ENCODE measurements at places on chromosomes 1 and 21.

DNA sequence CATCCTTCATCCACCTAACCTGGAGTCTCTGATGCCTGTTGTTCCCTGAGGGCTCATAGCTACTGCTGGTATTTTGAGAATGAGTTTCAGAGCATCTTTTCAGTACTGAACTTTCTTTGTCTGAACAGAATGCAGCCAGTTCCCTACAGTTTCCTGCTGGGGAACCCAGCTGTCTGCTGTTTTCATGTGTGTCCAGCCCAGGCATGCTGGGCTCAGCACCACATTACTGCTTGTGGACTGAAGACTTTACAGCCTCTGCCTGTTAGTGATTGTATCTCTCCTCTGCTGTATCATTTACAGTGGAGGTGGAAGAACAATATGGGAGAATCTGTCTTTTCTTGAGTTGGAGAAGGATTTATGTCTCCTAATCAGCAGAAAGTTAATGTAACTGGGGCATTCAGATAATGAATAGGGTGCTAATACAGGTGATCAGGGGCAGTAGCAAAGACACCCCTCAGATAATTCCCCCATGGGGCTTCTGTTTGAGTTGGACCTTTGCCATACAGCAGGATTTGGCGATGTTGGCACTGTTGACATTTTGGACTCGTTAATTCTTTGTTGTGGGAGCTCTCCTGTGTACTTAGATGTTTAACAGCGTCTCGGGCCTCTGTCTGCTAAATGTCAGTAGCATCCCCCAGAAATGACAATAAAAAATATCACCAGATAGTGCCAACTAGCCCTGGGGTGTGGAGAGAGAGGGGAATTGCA is 207.7 kb downstream of the HHAT start:
- DNase-seq, result no peak

GRCh38 chr21:41713495-41714281 is 53.2 kb downstream of the RIPK4 start:
- DNase-seq, result no peak

DNA sequence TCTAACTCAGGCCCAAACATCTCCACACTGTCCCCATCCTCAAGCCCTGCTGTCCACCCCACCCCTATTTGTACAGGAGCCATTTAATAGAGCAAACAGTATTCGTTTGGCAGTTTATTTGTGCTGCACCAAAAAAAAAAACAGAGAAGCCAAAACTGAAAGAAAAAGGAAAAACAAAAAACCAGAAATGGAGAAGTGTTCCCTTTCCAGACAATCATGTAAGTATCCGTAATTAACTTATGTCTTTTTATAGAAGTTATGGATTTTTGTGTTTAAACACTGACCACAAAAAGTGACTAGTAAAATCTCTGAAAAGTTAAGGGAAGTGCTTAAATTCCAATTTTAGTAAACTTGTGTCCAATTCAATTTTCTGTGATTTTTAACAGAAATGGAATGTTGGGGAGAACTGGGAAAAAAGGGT is 40.4 kb upstream of the ZBTB18 start:
- no peak for DNase-seq

- no peak for DNase-seq
Observed at GRCh38 chr21:15285556-15285955, 220.8 kb upstream of the NRIP1 start.

- no peak for DNase-seq
Observed at GRCh38 chr1:103156966-103157365, 48.6 kb upstream of the COL11A1 start.

GRCh38 chr1:221743416-221744208 is 1.7 kb upstream of the DUSP10 start:
- DNase-seq, result no peak

- DNase-seq, result no peak
Observed at GRCh38 chr1:37940299-37940947, 6.4 kb downstream of the INPP5B start.

DNA sequence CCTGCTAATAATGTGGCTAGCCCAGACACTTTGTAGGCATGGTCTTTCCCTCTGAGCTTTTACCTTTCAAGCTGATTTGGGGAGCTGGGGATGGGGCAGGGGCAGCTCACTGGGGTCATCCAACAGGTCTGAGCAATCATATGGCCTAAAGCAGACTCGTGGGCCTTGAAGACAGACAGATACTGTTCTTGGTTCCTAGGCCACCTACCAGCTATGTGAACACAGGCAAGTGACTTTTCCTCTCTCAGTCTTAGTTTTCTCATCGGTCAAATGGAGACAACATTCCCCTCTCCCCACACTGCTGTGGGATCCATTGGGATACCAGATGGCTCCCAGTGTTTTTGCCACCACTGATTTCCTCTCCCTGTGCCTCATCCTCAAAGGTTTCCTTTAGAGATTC is 181.8 kb downstream of the RRAGC start:
- DNase-seq, result no peak

- no peak for DNase-seq
Observed at GRCh38 chr1:229156872-229157271, 114.0 kb upstream of the RAB4A start.

GRCh38 chr1:239297910-239298309 is 88.5 kb upstream of the CHRM3 start:
- DNase-seq, result no peak

DNA sequence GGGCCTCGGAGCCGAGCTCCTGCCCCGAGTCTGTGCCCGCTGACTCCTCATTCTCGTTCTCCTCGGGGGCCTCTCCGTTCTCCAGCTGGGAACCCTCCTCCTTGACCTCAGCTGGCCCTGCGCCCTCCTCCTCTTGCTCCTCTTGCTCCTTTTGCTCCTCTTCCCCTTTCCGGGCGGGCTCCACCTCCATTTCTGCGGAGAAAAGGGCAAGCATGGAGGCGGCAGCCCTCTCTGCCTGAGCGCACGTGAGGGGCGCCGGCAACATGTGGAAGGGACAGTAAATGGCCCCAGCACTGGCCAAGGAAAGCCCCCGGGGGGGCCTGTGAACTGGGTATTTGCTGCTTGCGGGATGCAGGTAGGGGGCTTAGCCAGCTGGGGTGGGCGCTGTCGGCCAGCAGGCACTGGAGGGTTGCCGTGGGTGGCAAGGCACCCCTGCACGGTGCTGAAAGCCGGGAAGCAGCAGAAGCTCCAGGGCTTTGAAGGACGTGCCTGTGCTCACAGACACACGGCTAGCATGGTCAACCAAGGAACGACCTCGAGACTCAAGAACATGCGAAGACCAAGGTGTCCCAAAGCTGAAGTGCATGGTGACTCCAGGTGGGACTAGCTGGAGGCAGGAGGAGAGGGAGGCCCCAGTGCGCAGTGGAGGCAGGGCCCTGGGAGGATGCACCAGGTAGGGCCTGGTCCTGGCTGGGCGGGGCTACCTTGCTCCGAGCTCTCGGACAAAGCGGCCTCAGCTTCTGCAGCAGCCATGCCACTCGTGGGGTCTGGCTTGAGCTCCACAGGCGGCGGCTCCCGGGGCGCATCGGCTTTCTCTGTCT is 30.7 kb downstream of the ZBTB17 start:
- DNase-seq, result no peak

DNA sequence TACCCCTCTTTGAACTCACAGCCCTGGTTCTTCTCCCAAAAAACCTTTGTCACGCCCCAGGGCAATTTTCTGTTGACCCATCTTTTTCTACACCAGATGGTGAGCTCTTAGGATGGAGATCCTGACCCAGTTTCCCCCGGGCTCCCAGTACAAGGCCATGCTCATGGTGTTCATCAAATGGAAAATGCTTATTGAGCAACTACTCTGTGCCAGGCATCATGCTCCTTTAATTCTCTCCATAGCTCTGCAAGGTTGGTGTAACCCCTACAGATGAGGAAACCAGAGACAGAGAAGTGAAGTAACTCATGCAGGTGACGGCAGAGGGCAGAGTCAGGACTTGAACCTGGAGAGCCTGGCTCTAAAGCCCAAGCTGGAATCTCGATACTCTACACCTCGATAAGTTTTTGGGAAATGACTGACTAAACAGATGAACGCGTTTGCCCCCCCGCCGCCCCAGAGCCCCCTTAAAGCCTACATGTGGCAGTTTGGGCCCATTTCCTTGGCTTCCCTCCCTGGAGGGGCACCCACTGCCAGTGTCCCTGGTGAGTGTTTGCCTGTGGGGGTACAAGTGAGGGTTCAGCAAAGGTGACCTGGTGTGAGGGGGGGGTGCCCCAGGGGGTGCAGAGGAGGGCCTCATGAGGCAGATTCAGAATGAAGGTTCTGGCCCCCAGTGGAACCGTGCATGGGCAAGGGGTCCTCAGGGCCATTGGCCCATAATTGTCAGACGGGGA is 30.2 kb upstream of the RUNX3 start:
- no peak for DNase-seq

- DNase-seq, result no peak
Observed at GRCh38 chr21:44589586-44590305, 2.6 kb downstream of the KRTAP10-6 start.

DNA sequence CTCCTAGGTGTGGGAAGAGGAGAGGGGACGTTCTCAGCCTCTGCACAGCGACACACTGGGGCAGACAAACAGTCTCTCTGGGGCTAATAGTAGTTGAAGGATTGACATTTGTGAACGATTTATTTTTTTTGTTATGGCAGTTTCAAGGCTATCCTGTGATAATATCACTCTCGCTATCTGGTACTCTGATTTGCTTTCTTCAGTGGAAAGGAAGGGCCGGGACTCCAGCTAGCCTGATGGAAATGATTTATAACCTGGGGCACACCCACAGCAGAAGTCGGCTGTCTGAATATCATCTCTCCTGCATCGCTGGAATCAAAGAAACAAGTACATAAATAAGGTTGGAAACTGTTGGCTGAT is 122.7 kb downstream of the KCNN3 start:
- DNase-seq, result no peak

DNA sequence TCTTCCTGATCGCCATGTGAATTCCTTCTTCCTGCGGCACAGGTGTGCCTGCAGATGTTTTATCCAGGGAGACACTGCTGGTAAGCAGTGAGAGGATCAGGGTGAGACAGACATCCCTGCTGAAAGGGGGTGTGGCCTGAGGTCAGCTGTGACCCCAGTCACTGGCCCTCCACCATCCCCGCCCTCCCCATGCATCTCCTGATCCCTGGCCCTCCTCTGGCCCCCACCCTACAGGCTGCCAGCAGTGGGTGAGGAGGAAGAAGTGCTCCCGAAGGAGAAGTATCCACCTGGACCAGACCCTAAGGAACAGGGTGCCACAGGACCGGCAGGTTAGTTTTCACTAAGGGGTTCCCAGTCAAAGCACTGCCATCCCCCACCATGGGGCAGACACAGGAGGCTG is 85.3 kb downstream of the GLIS1 start:
- no peak for DNase-seq

DNA sequence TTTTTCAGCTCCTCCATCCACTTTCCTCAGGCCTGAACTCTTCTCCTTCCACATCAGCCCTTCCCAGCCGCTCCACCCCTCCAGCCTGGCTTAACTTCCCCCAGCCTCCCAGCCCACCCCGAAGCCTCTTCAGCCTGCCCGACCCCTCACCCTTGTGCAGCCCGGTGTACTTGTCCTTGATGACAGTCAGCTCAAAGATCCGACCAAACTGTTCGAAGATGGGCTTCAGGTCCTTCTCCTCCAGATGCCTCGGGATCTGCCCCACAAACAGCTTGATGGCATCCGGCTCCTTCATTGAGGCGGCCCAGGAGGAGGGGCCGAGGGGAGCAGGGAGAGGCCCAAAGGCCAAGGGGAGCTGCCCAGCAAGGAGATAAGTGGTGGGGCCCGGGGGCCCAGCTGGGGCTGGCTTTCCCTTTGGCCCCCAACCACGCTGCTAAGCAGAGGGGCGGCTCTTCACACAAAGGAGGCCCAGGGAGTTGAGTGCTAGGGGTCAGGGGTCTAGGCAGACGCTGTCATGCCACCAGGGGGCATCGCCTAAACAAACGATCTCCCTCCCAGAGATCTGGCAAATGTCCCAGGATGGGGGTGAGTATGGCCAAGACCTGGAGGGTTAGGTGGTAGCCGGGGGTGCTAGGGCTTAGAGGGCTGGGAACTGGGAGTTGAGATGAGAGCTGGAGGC is 738 bp downstream of the CELF3 start:
- no peak for DNase-seq

DNA sequence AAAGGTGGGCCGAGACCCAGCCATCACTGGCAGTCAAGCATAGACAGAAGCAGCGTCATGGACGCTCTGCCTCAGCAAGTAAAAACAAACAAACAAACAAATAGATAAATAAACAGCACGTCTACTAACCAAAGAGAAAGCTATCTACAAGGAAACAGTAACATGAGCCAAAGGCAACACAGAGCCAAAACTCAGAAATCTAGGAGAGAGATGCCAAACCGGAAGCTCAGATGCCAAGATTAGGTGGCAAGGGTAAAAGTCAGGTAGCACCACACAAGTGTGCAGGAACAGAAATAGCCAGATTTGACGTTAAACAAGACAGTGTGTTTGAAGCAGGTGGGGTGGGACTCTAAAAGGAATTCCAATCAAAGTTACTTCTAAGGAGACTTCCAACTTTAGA is 448.3 kb upstream of the NFIA start:
- DNase-seq, result no peak

GRCh38 chr1:67190410-67190809 is 24.2 kb downstream of the IL23R start:
- no peak for DNase-seq

- no peak for DNase-seq
Observed at GRCh38 chr1:54291276-54292001, 91.5 kb downstream of the MRPL37 start.

DNA sequence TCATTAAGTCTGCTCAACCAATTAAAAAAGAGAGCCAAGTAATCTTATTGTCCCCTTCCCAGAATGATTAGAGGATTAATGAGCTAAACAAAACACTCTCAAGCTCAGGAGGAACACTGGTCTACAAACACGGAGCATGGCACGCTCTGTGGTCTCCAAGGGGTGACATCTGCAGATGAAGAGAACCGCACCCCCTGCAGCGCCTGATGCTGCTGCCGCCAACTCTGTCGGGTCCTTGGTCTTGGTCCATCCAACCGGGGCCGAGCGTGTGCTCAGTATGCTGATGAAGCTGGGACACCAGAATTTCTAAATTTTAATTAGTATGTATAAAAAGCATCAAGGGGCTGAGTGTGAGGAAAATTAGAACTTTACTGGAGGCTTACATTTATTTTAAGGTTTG is 82.7 kb downstream of the LPAR3 start:
- no peak for DNase-seq

- no peak for DNase-seq
Observed at GRCh38 chr1:217813031-217813430, 181.9 kb downstream of the SPATA17 start.

DNA sequence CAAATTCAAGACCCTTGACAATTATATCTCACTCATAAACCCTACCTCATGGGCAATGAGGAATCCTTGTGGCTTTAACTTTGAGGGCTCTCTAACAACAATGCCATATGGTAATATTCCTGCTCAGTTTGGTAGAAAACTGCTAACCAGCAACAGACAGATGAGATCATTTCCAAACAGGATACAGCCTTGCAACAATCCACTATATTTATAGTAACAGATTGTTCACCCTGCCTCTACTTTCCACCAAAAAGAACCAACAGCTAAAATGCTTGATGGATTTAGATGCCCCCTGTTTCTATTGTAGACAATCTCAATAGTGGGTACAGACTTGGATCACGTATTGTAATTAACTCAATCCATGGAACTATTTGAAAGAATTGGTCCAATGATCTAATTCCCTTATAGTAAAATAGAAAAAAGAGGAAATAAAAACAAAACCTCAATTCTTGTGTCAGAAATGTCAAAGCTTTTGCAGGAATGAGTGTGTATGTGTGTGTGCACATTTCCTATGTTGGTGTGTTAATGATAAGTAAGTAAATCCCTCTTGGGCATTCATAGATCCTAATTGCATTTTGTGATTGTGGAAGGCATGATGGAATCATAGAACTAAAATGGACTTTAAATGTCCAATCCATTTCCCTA is 100.0 kb upstream of the EDEM3 start:
- no peak for DNase-seq
